CD8-positive, alpha-beta memory T cell (primary cell): ENCODE measurements at places on chromosomes 5 and 9.

DNA sequence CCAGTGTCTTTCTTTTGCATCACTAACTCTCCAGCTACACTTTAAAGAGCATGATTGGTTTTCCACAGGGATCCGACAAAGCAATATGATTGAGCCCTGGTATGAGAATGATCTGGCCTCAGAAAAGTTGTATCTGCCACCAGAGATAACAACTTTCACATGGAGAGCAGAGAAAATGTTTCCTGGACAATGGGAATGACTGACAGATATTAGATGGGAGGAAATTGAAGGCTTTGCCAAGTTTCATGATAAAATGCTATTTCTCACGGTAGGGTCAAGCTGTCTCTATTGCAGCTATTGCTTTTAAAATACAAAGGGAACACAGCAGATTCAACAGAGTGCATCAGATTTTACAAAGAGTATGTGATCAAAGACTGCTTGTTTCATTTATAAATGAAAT is 56.4 kb upstream of the GLIS3 start:
- DNase-seq, result no peak

DNA sequence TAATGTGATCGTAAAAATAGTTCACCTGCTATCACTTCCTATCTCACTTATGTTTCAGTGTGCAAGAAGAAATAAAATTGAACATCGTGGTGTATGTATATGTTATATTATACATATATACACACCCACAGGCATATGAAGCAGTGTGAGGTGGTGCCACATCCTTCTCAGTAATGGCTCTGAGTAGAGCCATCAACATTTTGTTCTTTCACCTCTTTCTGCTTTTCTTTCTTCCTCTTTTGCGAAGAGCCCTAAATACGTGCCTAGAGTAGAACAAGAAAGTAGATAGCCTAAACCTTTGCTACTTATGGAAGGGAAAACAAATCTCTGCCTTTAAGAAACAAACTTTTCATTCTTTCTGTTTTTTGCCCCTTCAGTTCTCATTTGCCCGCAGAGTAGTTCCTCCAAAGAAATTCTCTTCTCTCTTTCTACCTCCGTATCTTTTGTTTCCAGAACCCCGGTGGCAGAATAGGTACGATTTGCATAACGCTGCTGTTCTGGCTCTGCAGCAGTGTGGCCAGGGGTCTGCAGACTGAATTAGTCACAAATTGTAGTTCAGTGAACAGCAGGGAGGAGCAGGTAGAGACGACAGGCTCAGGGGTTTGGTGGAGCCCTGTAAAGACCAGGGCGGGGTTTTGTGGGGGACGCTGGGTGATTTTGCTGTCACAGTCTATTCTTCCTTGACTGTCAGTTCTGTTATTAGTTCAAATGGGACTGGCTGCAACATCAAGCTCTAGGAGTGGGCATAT is 40.5 kb upstream of the PJA2 start:
- DNase-seq, result no peak

DNA sequence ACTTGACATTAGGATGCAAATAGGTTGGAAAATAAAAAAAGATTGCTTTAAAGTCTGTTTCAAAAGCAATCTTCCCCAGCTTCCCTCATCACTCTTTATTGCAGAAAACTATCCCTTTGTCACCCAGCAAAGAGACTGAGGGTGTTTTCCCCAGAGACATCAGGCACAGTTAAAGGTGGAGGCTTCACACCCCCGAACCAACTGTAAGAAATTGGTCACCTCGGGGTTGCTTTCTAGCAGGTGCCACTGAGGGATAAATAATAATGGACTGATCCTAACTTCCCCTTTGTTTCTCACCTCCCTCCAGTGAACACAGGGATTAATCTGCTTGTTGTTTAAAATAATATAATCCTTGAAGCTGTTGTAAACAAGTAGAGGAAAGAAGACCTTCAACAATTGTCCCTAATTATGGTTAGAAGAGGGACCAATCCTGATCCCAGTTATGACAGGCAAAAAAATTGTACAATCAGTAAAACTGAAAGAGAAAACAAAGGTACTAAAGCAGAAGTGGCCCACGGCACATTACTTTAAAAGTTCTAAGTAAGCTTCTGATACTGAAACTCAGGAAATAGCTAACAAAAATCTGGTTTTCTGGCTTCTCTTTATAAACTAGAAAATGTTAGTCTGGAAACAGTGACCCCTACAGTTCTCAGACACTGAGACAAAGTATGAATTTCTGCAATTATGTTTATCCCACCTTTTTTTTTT is 6.6 kb upstream of the PCSK1 start:
- no peak for DNase-seq

- no peak for DNase-seq
These were observed 18.2 kb upstream of the CEP120 start for GRCh38 chr5:123441408-123441807.

- no peak for DNase-seq
These were observed 19.6 kb downstream of the UGCG start for GRCh38 chr9:111916234-111916645.

DNA sequence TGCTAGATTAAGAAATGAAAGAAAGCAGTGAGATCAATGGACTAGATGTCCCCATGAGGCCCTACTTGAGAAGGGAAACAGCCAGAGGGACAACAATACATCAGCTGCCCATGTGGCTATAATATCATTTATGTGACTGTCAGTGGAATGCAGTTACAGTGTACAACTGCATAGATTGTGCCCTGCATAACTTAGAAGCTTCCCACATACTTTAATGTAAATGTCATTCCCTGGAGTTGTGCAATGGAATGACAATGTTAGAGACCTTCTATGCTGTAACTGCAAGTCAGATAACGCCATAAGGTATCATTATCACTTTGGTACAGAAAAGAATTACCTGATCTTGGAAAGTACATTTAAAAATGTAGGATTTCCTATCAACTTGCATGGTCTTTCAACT is 67.4 kb downstream of the FBN2 start:
- no peak for DNase-seq

GRCh38 chr9:20466328-20467008 is 155.8 kb downstream of the MLLT3 start:
- DNase-seq, result no peak

- DNase-seq, result no peak
These were observed 149.6 kb downstream of the TTC39B start for GRCh38 chr9:15157381-15157780.

GRCh38 chr5:177300236-177300880 is 3.2 kb downstream of the RAB24 start:
- peak; percentile 55 for DNase-seq

- no peak for DNase-seq
These were observed 5.6 kb upstream of the OMD start for GRCh38 chr9:92429836-92430235.

DNA sequence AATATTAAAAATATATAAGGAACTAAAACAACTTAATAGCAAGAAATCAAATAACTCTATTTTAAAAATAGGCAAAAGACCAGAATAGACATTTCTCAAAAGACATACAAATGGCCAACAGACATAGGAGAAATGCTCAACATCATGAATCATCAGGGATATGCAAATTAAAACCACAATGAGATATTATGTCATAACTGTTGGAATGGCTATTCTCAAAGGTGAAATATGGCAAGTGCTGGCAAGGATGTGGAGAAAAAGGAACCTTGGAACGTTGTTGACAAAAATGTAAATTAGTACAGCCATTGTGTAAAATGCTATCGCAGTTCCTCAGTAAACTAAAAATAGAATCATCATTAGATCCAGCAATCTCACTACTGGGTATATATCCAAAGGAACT is 468.5 kb downstream of the NFIB start:
- DNase-seq, result no peak

DNA sequence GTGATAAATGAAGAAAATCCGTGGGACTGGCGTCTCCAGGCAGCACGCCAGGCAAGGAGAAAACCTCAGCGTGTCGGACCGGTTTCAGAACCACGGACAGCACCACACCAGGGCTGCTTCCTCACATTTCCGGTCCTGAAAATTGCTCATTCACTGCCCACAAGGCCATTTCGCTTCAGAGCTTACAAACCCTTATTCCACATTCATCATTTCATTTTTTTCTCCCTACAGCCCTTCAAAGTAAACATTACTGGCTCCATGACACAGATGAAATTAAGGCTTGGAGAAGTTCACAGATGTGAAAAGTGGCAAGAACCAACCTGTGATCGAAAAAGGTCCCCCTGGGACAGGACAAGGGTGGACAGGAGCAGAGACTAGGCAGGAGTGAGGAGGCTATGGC is 1.5 kb upstream of the GPRIN1 start:
- peak; percentile 63 for DNase-seq

- DNase-seq, result no peak
These were observed 31.0 kb upstream of the TCF7 start for GRCh38 chr5:134083517-134083916.

DNA sequence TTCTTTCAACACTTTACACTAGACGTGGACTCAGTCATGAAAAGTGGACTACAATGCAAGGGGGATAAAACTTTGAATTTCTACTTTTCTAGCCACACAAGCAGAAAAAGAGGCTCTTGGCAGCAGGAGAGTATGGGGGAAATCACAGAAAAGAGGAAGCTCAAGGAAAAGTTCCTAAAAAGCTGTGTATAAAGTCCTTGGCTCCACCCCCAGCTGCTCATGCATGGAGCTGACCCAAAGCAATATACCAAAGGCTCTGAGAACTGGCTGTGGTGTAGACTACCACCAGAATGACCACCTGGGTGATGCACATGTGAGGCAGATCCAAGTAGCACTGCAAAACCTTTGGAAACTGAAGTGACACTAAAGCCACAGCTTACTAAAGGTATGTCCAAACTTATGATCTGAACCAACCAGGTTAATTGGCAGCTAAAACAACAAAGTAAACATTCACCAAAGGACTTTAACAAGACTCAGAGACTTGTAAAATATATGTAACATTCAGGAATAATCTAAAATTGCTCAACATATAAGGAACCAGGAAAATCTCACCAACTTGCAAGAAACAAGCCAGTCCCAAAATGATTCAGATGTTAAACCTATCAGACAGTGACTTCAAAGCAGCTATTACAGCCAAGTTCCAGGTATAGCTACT is 55.5 kb upstream of the RASGRF2 start:
- no peak for DNase-seq

DNA sequence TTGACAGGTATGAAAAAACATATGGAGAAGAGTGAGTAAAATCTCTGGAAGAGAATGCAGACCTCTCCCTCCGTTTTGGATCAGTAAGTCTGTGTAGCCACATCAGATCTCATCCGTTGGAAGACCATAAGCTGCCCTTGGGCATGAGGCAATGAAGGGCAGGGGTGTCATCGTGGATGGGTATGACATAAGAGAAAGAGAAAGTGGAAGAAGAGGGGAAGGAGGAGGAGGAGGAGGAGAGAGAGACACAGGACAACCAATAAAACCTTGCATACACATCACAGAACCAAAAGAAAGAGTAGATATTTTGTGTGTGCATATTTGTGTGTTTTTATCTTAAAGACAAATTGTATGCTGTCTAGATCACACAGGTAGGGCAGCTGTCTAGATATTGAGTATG is 50.7 kb downstream of the PRRC1 start:
- DNase-seq, result no peak

DNA sequence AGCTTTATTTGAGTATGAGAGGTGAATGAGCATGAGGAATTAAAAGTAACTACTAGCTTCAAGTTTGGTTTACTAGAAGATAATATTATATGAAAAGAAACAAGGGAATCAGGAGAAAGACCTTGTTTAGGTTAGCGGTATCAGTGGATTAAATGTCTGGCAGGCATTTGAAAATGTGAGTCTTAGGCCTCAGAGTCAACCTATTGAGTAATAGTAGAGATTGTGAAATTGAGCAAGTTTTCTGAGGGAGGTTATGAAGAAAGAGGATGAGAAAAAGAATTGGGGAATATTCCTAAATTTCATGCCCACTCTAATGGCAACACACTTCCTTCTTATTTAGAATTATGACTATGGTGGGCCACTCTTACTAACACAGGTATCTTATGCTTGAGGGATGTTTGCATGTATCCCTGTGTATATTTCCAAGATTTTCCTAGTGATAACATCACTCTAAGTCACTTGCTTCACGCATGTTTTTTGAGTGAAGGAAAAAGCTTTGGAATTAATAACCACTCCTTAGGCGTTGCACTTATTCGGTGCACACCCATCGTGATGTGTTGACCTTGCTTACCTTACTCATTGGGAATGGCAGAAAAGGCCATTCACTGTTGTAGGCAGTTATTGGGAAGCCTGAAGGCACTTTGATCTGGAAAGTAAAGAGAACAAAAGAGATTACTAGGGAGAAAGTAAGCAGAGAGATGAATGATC is 8.2 kb upstream of the ELL2 start:
- DNase-seq, result no peak

DNA sequence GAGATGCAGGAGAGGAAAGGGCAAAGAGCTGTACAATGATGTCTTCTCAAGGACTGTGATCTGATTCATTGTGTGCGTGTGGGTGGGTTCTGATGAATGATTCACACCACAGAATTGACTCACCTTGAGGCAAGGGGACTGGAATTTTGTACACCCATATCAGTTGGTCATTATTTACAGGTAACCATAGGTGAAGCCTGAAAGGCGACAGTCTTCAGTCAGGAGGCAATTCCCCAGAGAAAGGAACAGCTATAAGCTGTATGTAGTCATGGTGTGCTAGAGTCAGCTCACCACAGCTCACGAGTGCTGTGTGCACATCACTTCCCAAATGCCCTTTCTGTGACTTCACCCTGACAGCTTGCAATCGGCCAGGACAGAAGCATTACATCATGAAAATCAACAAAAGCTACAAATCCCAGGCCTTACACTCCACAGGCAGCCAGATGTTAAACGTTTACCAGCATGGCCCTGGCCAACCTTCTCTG is 87.6 kb upstream of the RPS23 start:
- no peak for DNase-seq

DNA sequence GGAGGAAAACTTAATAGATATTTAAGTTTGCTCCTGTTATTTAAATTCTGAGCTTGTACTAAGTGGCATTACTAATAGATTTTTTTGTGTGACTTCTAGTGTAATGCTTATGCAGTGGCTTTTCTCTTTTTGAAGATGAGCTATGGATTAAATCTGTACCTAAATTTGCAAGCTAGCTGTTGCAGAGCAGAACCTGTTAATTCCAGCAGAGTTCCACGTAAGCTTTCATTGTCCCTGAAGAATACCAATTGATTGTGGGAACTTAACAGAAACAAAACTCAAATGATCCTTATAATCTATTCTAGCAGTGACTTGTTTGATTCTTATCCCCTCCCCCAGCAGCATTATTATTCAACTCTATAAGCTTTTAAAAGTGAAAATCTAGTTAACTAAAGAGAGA is 51.7 kb downstream of the MAN2A1 start:
- DNase-seq, result no peak

GRCh38 chr5:83718195-83718825 is 2.3 kb downstream of the HAPLN1 start:
- DNase-seq, result no peak
